ENCODE measurements at places on chromosomes 7 and 10. TPM values are rescaled to one million over a fixed set of nuclear protein-coding genes. Genes with fewer than 3 reads are reported as not detected.

GRCh38 chr7:30800785-30801252 is 29.6 kb downstream of the MINDY4 start:
- DNase-seq = peak; percentile 42

GRCh38 chr7:6316226-6316625 is 43.8 kb upstream of the CYTH3 start:
- no peak for DNase-seq

DNA sequence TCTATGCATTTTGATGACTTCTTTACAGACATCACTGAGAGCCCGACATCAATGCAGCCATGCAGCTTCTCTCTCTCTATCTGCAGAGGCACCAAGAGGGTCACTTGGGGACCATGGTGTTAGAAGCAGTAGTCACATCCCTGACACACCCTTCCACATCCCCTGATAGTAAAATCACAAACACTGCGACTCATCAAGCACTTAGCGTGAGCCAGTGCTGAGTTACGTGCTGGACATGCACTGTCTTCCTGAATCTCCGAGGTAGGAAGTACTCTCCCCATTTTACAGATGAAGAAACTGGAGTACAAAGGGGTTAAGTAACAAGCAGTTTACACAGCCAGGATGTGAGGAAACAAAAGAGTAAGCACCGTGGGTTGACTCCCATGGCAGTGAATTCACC is 109.2 kb downstream of the OSBPL3 start:
- DNase-seq = no peak

DNA sequence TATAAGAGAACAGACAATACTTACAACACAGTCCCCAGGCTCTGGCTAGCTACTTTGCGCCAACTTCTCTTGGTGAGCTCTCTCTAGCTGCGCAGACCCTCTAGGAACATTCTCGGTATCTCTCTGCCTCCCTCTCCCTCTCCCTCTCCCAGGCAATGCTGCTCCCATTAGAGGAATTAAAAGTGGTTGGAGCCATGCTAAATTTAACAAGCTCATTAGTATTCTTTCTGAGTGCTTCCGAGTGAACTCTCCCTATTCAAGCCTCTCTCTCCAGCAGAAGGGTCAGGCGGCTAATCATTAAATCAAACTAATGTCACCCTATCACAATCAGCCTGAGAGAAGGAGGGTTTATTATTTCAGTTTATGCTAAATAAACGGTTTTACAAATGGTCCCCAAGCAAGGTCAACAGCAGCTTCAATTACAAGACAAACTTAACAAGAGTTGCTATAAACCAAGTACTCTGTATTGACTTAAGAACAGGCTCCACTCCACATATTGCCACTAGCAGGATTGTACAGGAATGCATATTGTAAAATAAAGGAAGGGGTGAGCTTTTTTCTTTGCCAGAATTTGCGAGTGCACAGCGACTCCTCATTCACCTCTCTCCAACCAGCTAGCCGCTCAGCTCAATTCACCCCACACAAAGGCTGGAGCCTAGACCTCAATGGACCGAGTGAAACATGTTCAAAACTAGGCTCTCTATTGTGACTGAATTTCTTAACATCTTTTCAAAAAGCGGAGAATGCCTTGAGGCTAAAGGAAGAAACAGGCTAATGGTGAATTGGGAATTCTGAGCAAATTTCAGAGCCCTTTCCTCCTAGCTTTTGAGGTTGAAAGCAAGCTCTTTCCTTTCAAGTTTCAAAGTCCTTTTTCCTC is 84.4 kb downstream of the GLI3 start:
- peak; percentile 67 for DNase-seq

DNA sequence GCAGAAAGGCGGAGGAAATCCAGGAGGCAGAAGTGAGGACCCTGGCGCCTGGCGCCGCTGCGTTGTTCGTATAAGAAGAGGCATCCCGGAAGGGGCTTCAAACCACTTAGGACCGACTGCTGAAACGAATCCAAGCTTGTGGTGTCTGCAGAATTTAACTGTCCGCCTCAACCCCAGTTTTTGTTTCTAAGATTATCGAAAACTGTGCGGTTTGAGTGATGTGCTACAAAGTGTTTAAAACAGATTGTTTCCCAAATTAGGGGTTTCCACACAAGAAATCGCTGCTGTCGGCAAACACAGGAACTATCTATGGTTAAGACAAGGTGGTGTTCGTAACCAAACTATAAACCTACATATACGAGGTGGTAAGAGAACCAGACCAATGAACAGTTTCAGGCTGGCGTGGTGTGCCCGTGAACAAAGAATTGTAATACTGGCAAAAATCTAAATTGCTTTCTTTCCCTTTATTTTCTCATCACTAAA is 835 bp upstream of the DGKI start:
- DNase-seq = no peak

GSAP gene
- 8.3 TPM for polyA plus RNA-seq

GRCh38 chr7:17302575-17303142 is 4.2 kb downstream of the AHR start:
- DNase-seq = no peak

VPS37D gene
- 18.1 TPM for polyA plus RNA-seq

DNA sequence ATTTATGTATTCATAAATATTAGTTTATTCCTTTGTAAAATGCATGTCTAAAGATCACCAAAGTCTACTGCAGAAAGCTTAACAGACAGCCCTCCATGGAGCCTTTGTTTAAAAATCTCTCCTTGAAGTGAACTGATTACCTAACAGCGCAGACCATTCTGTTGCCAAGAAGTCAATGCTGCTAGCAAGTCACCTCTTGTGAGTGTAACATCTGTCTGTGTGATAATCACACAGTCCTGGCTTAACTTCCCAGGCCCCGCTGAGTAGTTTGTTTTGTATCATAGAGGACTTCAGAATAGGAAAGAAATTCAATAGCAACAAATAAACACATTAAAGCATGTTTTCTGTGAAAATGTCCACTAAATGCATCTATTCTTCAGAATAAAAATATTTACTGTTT is 435.3 kb upstream of the IGFBP3 start:
- no peak for DNase-seq

DNA sequence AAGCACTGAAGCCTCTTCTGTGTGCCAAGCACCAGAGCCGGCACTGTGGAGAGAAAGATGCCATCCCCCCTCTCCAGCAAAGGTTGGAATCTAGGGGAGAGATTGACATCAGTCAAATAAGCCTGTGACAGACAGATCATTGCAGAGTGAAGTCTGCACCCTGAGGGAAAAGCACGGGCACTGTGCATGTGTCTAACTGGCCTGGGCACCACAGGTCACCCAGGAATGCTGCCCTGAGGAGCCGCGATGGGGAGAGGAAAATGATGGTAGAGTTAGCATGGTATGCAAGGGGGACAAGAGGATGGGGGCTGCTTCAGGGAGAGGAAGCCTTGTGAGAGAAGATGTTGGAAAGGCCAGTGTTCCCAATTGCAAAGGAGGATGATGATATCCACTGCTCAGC is 261.0 kb downstream of the GRID1 start:
- no peak for DNase-seq

DNA sequence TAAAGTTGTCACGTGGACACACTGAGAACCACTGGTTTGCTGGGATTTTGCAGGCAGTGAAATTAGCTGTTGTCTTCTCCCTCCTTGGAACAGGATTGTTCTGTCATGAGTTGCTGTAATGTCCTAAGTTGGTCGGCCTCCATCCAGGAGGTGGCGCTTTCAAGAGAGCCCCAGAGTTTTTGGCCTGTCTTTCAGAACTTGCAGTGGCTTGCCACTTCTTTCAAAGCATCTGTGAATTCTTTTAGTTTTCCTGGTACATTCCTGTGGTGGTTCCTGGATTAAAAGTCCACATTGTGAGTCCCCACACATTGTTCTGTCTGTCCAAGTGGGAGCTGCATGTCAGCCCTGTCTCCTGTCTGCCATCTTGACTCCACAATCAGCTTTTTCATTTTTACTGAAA is 133.8 kb downstream of the PON1 start:
- no peak for DNase-seq

GRCh38 chr7:129127601-129128000 is 16.9 kb upstream of the TSPAN33 start:
- DNase-seq = no peak

DNA sequence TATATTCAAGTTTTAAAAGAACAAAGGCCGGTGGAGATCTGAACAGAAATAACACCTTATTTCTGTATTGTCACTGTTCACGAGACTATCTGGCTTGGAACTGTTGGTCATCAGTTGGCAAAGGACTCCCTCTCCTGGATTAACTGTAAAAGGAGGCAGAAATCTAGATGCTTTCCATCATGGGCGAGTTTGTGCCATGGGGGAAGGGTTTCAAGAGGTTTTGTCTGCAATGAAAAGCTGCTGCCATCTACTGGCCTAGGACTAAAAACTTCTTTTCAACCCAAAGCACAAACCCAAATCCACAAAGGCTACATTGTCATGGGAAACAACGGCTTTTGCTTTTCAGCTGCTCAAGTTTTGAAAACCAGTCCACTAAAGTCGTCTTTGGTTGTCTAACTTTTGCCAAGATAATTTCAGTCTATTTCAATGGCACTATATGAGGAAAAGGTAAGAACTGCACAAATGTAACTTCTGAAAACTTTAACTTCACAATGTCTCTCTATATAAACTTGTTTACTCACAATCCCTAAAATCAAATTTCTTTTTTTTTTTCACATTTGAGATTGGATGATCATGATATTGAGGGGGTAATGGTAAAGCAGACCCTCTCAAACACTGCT is 196.8 kb downstream of the SKAP2 start:
- peak; percentile 86 for DNase-seq

PDK4 gene
- polyA plus RNA-seq = 19.5 TPM

LLCFC1 gene
- polyA plus RNA-seq = 1.3 TPM

HOGA1 gene
- 63.1 TPM for polyA plus RNA-seq

Data from left renal cortex interstitium (tissue), 4 donors.